Adrenal gland (tissue), 19 donors: ENCODE measurements at places on chromosomes 5 and 9.
A peak's percentile ranks its signal among the peaks of the same experiment; 100 is the strongest.

- DNase-seq = no peak
- no peak overlapping the region for H3K4me3 ChIP-seq
- H3K27me3 ChIP-seq = no peaks in the 10 kb centered on the region
- no peak overlapping the region for H3K27ac ChIP-seq
- no peaks in the 10 kb centered on the region for H3K4me1 ChIP-seq
Observed at GRCh38 chr9:80407220-80407619, 835.5 kb downstream of the TLE4 start.

GRCh38 chr9:82021198-82021597 is 32.6 kb downstream of the SPATA31D1 start:
- no peaks in the 10 kb centered on the region for H3K36me3 ChIP-seq
- peak; percentile 66 for DNase-seq
- no peaks in the 10 kb centered on the region for H3K27me3 ChIP-seq
- H3K27ac ChIP-seq = peak overlapping the region; percentile 7
- H3K4me3 ChIP-seq = no peak overlapping the region

DNA sequence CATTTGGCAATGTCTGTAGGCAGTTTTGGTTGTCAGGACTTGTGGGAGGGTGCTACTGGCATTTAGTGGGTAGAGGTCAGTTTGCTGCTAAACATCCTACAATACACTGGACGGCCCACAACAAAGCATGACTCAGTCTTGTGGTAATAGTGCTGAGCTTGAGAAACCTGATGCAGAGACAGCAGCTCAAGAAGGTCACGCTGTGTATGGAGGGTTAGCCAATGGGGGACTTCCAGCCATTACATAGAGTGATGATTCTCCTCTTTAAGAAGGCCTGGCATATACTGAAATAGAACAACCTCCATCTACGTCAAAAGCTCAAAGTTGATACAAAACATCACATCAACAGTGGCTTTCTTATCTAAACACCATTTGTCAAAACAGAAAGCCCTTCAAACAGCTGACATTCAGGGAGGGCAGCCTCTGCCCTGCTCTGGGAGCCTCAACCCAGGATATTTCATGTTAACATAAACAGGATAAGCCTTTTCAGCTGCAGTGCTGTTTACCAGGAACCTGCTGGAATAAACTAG is 143.0 kb downstream of the GPBP1 start:
- peak; percentile 46 for DNase-seq
- peaks cover 8% of the 10 kb centered on the region for H3K4me1 ChIP-seq
- no peaks in the 10 kb centered on the region for H3K27me3 ChIP-seq
- no peak overlapping the region for H3K4me3 ChIP-seq

DNA sequence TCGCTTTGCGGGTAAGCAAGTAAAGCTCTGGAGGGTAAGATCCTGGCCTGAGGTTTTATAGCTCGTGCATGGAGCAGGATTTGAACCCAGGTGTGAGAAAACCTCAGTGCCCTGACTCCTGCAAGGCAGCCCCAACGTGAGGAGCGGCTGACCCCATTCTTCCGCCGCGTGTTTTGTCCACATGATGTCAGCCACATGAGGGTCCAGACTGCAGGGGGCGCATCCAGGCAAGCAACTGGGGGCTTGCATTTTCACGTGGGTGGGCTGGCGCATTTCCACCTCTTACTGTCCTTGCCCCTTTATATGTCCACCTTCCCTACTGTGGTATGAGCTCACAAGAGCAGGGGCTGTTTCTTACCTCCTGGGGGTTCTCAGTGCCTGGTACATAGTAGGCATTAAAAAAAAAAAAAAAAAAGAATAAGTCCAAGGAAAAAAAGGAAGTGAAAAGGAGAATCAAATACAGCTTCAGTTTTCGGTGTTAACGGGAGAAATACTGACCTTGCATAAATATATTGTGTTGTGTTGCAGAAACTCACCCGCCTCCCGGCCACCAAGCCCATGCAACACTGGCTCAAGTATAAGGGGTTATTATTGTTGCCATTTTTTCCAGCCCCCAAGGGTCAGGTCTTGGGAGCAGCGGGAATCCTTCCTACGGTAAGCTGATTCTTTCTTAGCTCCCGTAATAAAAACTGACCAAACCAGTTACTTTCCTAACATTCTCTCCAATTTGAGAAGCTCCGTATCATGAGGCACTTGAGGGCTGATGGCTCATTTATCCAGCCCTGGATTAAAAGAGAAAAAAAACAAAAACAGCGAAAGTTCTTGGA is 15.0 kb downstream of the TLX3 start:
- H3K27me3 ChIP-seq = peaks cover 23% of the 10 kb centered on the region
- H3K27ac ChIP-seq = no peak overlapping the region
- H3K4me3 ChIP-seq = no peak overlapping the region
- DNase-seq = no peak
- H3K4me1 ChIP-seq = no peaks in the 10 kb centered on the region

DNA sequence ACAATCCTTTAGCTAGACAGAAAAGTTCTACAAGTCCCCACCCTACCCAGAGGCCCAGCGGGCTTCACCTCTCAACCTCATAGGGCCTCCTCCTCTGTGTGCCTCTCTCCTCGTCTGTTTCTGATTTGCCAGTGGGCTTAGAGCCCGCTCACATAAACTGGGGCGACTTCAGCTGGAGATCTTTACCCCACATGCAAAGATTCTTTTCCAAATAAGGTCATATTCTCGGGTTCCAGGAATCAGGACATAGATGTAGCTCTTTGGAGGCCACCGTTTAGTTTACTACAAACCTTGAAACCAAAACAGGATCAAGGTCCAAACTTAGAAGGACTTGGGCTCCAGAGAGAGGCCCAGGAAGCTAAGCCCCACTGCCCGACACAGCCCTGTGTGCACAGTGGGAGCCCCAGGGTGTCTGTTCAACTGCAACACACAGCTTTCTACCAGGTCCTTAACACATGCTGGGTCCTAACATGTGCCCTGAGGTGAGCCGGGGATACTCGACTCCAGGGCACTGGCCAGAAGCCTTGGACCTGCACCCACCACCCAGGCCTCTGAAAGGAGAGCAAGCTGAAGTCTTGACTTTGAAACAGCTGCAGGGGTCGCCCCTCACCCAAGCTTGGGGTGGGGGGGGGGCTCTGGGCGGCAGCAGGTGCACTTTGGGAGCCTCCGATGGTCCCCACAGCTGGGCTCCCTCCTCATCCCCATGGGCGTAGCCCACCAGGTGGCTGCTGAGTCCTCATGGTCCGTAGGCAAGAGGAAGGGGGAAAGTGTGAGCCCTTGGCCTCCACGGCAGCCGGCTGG is 26.8 kb upstream of the SLC12A7 start:
- H3K36me3 ChIP-seq = no peaks in the 10 kb centered on the region
- peaks cover 6% of the 10 kb centered on the region for H3K27me3 ChIP-seq
- no peak overlapping the region for H3K27ac ChIP-seq
- no peak for DNase-seq
